Stimulated activated CD4-positive, alpha-beta T cell treated with anti-CD3 and anti-CD28 coated beads, Interleukin-1b, Interleukin-23, amount 100 ng/mL, for 24 hours (primary cell): ENCODE measurements at places on chromosomes 3 and 15.

DNA sequence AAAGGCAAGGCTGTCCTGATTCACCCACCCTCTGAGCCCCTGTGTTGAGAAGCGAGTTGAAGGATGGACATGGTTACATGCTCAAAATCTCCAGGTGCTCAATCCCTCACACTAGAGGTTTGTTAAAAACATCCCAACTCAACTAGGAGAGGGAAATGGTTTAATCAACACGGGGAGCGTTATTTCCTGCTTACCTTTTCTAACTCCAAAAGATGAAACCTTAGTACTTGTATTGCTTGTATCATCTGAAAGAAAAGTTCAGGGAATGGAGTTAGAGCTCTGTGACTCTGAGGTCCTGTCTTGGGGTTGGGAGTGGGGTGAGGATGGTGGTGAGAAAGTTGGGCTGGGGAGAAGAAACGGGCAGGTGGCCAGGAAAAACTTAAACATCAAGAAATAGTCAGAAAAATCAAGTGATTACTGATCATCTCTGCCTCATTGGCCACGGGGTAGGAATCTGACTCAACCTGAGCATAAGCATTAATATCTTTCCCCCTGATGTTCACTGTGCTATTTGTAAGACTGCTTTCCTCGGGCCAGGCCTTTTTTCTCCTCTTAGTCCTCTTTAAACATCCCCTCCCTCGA, 5.9 kb downstream of the MEIS2 start:
- DNase-seq = no peak

GRCh38 chr3:36579746-36580145, 184.6 kb downstream of the DCLK3 start:
- DNase-seq = no peak

DNA sequence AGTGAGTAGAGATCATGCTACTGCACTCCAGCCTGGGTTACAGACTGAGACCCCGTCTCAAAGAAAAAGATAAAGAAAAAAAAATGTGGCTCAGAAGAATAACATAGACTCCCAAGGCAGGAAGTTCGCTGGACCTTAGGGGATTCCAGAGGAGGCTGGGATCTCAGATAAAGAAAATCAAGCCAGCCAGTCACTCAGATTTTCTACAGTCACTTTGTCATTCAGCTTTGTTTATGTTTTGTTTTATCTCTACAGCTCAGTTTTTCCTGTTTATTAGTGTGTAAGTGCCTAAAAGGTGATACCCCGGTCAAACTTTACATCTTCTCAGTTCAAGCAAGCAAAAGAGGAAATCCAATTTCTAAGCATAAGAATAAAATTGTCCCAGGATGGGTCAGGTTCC, 6.3 kb downstream of the TMEM202 start:
- no peak for DNase-seq

GRCh38 chr3:160738048-160738447, 18.0 kb upstream of the PPM1L start:
- no peak for DNase-seq

- DNase-seq = no peak
Measured at GRCh38 chr3:13025090-13025489, 48.1 kb downstream of the IQSEC1 start.

DNA sequence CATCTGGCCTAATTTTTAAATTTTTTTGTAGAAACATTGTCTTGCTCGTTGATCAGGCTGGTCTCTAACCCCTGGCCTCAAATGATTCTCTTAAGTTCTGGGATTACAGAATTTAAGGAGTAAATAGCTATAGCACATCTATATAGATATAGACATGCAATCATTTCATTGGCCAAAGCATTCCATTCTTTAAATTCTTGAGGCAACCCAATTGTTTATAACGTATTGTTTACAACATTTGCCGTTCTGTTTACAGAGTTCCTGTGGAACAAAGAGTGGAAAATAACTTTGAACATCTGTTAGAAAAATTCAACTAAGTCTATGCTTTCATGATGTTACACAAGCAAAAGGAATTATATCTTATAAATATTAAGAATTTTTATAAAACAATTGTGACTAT, 205.2 kb upstream of the ROBO2 start:
- no peak for DNase-seq

DNA sequence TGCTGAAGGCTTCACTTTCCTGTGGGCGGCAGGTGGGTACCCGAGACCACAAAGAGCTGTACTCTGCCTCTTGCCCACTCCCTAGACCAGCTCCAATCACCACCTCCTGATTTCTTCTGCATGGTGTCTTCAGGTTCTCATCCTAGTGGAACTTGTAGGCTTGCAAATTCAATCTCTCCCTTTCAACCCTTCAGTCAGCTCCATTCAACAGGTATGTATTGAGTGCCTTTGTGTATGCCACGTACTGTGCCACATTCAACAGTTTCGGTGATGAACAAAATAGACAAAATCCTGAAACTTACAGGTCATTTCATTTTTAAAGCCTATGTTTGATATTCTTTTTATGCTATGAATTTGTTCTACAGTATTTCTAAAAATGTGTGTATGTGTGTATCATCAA, 5.4 kb upstream of the CLDN11 start:
- no peak for DNase-seq

DNA sequence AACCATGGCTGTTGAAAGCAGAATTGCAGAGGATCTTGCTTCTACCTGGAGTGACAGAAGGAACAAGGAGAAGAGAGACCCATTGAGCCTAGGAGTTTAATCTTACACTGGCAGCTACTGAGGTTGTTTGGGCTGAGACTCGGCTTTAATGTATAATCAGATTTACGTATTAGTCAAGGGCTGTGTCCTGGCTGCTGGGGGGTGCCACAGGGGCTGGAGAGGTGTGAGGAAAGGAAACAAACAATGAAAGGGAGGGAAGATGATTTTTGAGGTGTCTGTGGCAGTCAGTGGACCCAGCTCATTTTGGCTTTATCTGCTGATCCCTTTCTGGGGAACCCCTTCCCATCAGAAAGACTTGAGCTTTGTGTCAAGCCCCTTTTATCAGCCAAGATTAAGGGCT, 95.7 kb downstream of the PRICKLE2 start:
- no peak for DNase-seq

DNA sequence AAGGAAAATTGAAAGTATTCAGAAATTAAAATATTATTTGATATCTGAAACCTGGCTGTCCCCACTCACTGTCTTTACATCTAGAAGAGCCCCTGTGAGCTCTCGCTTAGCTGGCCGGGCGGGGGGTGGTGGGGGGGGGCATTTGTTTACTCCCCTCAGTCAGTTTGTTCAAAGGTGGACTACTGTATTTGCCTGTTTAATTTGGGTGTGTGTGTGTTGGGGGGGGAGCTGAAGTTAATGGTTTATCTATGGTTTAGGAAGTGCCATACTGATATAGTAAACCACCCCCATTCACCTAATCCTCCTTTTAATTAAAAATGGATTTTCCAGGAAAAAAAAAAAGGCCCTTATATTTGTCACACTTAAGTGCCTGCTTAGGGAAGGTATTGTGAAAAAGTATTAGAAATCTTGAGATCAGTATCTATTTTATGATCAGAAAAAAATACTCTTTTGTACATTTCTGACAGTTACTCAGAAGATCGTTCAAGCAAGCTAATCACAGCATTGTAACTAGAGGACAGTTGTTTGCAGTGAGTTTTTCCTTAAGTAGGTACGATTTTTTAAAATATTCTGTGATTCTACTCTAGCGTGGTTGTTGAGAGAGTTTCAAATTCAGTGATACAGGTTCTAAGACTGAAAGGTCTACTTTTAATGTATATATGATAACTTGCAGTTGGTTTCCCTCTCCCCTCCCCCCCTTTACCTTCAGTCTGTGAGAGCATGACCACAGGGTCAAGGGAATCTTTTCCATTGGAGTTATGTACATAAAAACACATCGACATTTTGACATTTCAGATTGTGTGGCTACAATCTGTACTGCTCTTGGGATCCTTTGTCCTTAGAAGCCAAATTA, 8.5 kb downstream of the NR2F2 start:
- DNase-seq = no peak

GRCh38 chr3:51678641-51679040, 7.6 kb downstream of the TEX264 start:
- no peak for DNase-seq

GRCh38 chr3:127041264-127041820, 58.4 kb downstream of the PLXNA1 start:
- no peak for DNase-seq

DNA sequence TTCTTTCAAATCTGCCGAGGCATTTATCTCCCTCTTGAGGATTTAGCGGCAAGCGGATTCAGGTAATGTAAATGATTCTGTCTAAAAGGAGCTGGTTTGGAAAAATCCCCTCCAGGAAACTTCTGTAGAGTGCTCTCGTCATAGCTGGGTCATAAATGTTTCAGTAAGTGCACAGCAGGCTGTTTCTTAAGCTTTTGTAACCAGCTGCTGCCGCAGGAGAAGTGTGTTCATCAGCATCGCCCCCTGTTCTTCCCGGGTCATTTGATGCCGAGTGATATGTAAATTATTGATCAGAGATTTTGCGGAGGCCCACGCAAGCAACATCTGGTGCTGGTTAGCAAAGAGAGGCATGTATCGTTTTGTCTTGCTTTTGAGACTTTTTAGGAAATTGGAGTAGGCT, 53.1 kb downstream of the DNASE1L3 start:
- DNase-seq = no peak

DNA sequence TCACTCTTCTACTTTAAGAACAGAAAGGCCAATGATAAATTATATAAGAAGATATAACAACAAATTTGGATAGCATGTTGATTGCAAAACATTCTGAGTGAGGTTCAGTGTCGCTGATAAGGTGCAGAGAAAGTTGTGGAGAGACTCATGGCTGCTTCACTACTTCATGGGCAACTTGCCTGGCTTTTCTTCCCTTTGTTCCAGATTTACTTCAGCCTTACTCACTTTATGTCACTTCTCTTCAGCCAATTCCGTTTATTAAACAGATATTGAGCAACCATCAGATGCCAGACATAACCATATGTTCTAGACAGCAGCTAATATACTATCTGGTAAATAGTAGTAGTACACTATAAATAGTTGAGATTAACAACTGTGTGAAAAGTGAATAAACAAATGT, 150.0 kb upstream of the CHL1 start:
- no peak for DNase-seq

DNA sequence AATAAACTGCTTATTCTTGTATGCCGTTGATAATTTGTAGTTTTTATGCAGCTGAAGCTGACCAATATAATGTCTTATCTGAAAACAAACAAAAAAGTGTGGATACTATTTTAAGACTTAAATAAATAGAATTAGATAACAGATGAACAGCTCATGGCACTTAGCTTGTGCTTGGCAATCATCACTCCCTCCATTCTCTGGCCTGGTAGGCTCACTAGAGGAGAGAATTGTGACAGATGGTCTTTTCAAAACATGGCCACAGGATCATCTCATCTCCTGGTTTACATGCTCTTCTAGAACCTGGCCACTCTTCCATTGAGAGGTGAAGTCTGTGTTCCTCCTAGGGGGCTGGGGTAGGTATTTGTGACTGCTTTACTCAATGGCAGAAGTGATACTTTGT, 58.4 kb upstream of the RBP1 start:
- no peak for DNase-seq

GRCh38 chr3:99521551-99521950, 116.8 kb upstream of the COL8A1 start:
- DNase-seq = no peak

GRCh38 chr15:69663982-69664381, 211.4 kb downstream of the RPLP1 start:
- no peak for DNase-seq

GRCh38 chr3:58117561-58118181, 93.1 kb downstream of the DNASE1L3 start:
- DNase-seq = no peak

- no peak for DNase-seq
Measured at GRCh38 chr3:18222686-18223085, 202.5 kb downstream of the SATB1 start.

- no peak for DNase-seq
Measured at GRCh38 chr3:3281024-3281423, 101.5 kb upstream of the CRBN start.

DNA sequence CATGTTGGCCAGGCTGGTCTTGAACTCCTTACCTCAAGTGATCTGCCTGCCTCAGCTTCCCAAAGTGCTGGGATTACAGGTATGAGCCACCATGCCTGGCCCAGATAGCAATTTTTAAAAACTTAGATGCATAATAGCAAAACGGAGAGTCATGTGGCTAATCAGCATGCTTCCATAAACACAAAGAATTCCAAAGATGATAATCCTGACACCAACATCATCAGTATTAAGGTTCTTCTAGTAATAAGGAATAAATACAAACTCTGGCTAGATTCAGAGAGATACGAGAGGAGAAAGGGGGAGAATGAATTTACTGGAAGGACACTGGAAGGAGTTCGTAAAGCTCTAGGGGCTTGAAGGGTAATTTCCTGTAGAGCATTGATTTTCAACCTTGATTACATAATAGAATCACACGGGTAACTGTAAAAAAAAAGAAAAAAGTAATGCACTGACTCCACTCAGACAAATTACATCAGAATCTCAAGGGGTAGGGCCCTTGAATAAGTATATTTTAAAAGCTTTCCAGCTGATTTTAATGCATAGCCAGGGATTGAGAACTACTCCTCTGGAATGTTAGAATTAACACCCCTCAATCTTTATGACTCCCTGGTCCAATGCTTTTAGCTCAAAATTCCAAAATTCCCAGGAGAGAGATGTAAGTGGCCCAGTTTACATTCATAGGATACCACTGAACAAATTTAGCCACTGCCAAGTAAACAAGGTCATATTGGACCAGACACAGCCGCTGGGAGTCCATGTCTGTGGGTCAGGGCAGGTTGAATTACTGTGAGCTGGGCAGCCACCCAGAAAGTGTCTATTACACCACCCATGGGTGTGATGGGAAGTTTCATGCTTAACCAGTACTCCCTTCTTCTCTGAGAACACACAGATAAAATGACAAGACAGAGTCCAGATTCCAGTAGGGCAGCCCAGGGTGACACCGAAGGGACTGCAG, 243.9 kb downstream of the TBL1XR1 start:
- DNase-seq = no peak

DNA sequence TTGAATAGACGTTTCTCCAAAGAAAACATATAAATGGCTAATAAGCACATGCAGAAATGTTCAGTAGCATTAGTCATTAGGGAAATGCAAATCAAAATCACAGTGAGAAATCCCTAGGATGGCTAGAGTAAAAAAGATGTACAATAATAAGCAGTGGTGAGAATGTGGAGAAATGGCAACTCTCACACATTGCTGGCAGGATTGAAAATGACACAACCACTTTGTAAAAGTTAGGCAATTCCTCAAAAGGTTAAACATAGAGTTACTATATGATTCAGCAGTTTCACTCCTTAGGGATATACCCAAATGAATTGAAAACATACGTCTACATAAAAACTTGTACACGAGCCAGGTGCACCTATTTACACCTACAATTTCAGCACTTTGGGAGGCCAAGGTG, 108.7 kb downstream of the ITPR1 start:
- DNase-seq = no peak

DNA sequence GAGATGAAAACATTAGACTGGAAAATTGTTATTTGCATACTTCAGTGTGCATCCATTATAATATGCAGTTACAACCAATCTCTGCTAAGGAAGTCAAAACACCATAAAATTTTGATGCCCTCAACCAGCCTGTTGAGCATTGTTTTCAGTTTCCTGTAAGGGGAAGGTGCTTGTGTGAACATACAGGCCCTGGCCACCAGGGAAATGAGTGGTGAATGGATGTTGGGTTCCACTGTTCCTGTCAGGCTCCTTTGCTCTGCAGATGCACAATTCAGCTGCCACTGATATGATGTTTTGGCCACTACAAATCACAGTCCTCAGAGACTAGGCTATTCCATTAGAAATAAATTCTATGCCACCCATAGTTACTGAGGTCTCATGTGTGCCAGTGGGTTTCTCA, 184.6 kb downstream of the SYNPR start:
- no peak for DNase-seq
